Urinary bladder (tissue), 4 donors: ENCODE measurements at places on chromosomes 7 and 10.
A peak's percentile ranks its signal among the peaks of the same experiment; 100 is the strongest.

GRCh38 chr7:104758504-104758903 lies 255.5 kb upstream of the KMT2E start:
- DNase-seq: no peak

GRCh38 chr7:105132335-105132734 lies 118.3 kb downstream of the KMT2E start:
- no peak for DNase-seq

GRCh38 chr10:13787015-13787421 lies 200.3 kb downstream of the PRPF18 start:
- DNase-seq: no peak

DNA sequence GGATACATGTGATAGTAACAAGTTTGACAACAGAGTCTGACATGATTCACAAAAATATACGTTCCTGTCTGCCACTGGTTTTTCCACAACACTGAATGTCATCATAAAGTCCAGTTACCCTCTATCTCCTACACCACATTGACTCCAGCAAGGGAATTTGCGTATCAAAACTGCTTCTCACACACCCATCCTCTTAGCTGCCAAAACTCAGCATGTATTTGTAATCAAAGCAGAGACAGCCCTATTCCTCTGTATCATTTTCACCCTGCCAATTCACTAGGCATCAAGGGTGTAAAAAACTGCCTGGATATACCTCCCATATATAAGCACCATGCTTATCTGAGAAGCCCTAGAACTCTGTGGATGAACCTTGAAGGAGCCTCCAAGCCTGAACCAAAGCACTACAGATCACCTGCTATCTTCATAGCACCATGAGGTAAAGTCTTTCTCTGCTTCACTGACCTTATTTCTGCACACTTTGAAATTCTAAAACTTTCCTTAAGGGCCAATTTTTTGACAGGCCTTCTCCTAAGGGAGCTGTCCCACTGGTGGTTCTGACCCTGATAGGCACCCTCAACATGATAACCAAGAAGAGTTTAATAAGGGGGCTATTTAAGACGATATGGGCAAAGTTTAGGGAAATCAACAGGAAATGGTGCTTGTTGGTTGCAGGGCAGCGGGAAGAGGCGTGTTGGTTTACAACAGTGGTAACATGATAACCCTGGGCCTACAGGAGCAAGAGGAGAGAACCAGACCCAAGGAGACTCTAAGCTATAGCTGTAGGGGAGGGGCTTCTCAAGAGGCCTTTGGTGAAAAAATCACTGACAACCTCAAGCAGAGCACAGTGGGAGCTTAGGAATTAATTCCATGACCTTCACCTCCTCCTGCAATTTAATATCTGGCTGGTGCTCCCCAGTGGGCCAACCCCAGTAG lies at the start of gene IFIT1B:
IFIT1B (plus strand) TSS at position 352 of the 933 bp plus-strand sequence; CDS start at position 432, 80 bp downstream.
- DNase-seq: no peak

- no peak for DNase-seq
Observed at GRCh38 chr10:19828278-19829049, 12.2 kb downstream of the PLXDC2 start.

GRCh38 chr10:49827297-49827696 lies 65.2 kb upstream of the OGDHL start:
- no peak for DNase-seq

DNA sequence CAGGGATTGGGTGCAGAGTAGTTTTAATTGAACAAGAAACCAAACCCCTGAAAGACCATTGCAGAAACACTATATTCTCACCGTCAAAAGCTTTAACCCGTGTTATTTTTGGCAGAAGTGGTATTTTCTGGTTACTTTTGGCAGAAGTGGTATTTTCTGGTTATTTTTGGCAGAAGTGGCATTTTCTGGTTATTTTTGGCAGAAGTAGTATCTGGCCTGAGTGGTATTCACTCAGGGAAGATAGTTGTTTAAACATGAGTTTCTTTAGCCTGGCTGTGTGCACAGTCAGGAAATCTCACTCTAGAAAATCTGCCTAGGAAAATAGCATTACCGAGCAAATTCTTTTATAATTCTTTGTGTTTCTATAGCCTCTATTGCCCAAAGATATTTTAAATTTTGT lies 322.7 kb downstream of the GFRA1 start:
- no peak for DNase-seq

DNA sequence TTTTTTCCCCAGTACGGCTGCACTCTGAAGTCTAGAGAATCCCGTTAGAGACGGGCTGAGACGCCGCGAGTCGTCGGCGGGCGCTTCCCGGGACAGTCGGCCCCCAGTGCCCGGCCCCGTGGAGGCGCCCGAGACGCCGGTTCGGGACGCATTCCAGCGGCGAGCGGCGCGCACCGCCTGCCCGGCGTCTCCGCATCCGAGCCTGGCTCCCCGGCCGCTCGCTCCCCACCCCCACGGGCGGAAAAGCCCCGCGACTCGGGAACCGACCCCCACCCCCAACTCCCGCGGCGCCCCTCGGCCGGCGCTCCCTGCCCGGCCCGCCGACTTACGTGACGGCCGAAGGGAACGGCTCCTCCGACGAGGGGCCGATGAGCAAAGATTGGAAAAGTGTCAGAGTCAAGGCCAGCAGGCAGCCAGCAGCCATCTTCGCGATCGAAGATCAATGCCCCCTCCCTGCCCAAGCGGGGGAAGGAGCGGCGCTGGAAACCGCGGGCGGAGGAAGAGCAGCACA lies 486 bp downstream of the CACNA2D1 start:
- DNase-seq: no peak

- no peak for DNase-seq
Observed at GRCh38 chr7:4246536-4246935, 435.6 kb upstream of the FOXK1 start.

DNA sequence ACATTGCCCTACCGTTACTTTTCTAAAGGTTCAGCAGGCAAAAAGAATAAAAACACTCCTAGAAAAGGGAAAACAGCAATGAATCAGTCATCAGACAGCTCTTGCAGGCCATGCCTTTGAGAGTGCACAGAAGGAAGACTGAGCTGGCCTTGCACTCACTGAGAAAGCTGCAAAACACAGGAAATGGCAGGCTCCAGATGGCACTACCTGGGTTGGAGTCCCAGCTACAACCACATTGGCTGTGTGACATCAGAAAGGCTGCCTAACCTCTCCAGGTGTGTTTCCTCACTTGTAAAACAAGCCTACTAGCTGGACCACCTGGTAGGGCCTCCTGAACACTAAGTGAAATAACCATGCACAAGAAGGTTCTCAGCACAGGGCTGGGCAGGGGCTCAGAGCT lies 113.7 kb downstream of the SFMBT2 start:
- no peak for DNase-seq

- DNase-seq: peak; percentile 36
Observed at GRCh38 chr7:33243319-33243881, 114.0 kb downstream of the BBS9 start.

GRCh38 chr10:75531571-75532031 lies 100.2 kb downstream of the LRMDA start:
- DNase-seq: no peak

GRCh38 chr7:156458011-156458410 lies 182.6 kb upstream of the RNF32 start:
- DNase-seq: no peak

DNA sequence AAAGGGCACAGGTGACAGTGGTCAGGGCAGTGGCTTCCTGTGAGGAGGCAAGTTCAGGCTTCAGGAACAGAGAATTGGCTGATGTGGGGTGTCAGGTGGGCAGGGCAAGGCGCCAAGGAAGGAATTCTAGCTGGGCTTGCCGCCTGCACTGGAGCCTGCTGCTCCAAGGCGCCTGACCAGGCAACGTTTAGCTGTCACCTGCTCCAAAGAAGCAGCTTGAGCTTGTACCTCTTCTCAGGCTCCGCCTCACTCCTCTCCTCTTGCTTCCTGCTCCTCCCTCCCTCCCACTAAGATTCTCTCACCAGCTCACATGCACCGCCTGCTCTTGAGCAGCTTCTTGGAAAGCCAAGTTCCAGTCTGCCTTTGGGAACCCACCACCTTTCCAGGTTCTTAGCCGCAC lies 187.4 kb upstream of the GRB10 start:
- DNase-seq: no peak

DNA sequence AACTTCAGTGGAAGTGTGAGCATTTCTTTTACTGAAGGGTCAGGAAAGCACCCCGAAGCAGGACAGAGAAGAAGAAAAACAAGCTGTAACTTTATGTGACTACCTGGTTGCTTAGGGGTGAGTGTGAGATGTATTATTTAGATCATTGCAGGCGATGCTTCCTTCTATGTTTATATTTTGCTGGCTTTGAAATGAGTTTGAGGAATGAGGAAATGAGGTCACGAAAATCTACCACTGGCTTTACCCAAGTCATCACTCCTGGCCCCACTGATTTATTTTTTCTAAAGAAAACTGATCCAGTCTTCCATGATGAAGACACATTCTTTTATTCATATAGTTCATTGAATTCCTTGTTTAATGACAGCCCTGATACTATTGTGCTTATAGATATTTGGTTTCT lies 716.6 kb upstream of the FZD8 start:
- no peak for DNase-seq

DNA sequence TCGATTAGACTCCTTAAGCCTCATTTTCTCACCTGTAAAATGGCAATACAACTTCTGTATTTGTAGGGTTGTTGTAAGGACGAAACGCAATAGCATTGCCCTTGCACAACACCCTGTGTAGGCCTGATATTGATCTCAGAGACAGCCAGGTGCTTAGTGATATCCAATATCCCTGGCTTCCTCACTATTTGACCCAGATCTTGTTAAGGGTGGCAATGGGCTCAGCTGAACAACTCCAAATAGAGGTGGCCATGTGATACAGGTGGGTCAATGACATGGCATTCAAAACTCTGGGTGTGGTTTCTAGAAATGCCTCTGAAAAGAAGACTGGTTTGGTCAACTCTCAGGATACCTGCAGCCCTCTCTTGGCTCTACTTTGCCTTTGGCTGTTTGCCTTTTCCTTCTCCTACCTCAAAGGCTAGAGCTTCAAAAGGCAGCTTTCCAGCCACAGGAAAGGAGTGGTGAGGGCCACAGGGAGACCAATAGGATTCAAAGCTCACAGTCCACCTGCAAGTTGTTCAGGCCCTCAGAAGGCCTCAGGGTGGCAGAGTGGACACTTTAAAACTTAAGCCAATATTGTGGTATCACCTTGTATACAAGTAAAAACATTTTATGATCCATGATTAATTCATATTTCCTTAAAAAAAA lies 14.9 kb upstream of the GATAD1 start:
- no peak for DNase-seq

DNA sequence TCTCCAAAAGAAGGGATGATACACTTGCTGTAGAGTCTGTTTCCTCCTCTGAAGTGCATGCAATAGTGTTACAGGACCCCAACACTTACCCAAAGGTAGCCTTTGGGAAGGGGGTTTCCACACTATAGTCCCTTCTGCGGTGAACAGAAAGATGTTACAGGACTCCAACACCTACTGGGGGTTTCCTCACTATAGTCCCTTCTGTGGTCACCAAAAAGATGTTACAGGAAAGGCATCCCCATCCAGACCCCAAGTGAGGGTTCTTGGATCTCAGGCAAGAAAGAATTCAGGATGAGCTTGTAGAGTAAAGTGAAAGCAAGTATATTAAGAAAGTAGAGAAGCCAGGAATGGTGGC lies 69.2 kb upstream of the PIK3CG start:
- DNase-seq: no peak

DNA sequence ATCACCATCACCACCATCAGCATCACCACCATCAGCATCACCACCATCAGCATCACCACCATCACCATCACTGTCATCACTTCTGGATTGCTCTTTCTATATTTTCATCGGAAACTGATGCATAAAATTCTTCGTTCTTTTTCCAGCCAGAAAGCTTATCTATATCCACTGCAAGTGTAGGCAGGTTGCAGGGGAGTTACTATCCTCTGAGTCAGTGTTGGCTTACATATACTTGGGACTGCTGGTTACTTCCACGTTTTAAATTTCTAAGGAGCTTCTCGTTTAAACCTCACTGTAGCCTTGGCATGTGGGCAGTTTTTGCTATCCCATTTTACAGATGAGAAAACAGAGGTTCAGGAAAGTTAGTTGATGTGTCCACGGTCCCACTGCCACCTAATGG lies 66.1 kb downstream of the FOXL3 start:
- DNase-seq: no peak

GRCh38 chr10:77849039-77849664 lies 77.4 kb downstream of the DLG5 start:
- DNase-seq: no peak

DNA sequence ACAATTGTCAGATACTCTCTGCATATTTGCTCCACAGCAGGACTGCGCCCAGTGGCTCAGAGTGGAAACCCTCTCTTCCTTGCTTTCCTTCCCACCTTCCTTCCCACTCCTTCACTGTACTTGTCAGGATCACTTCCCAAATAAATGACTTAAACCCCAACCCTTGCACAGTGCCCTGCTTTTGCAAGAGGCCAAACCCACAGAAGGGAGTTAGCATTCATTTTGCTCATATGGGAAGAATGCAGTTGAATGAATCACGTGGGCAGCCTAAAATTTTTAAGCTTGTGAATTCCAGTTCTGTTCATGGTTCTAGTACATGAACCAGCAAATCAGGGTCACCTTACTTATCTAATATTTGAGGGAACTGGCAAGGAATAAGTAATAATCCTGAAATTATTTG lies 47.7 kb upstream of the SFMBT2 start:
- DNase-seq: no peak

- no peak for DNase-seq
Observed at GRCh38 chr7:130951976-130952876, 218.2 kb upstream of the KLF14 start.
